Stimulated activated CD4-positive, alpha-beta T cell treated with anti-CD3 and anti-CD28 coated beads, Interleukin-15, amount 100 ng/mL, for 48 hours (primary cell): ENCODE measurements at places on chromosomes 1 and 21.

GRCh38 chr1:1298861-1299685, 8.7 kb downstream of the ACAP3 start:
- no peak for DNase-seq

DNA sequence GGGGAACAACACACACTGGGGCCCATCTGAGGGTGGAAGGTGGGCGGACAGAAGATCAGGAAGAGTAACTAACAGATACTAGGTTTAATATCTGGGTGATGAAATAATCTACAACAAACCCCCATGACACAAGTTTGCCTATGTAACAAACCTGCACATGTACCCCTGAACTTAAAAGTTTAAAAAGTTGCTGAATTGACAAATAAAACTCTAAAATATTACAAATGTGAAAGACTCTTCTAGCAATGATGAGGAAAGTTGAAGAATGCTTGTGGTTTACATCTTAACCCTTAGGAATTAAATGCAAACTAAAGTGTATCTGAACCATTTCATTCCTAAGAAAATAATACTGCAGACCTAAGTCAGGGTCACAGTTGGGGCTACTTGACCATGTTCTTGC, 525.6 kb upstream of the CAMK1G start:
- no peak for DNase-seq

DNA sequence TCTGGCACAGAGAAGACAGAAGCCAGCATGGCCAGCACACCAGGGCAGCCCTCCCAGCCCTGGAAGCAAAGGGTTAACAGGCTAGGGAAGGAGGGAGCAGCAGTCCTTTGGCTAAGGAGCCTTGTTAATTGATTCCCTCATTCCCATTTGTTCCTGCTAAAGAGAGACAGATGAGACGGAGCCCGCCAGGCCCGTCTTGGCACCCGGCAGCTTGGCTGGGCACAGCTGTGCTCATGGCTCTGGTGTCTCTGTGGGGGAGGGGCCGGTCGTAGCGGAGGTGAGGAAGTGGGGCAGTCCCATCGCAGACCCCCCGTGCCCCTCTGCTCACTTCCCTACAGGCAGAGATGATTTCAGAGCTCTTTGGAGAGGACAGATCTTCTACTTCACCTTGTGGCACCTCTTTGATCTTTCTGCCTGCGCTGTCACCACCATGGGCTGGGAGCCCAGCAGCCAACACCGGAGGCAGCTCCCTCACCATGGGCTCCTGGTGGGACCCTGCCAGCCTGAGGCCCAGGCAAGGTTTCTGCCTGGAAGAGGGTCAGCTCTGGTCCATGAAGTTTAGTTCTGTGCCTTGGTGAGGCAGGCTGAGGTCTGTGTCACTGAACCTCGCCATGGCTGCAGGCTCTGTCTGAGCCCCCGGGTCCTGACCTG, 38.0 kb downstream of the FOXO6 start:
- no peak for DNase-seq

GRCh38 chr1:78760858-78761257, 111.2 kb downstream of the IFI44 start:
- no peak for DNase-seq

DNA sequence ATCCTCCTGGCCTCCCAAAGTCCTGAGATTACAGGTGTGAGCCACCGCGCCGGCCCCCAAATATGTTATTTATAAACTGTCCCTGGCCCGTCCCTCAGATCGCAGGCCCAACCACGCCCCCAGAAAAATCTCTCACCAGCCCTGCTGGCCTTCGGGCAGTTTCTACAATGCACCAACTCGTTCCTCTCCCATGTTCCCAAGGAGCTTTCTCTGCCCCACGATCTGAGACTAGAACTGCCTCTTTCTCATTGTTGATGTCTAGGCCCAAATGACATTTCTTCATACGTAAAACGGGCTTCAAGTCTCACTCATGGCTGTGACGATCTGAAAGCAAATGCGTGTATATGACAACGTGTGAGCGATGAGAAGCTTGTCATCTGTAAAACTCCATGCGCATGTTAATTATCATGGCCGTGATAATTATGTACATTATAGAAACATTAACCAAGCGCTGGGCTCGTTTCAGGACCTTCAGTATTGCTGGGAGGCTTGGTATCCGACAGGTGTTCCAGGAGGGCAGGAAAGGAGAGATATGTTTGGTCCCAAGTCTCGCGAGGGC, 748 bp upstream of the NIPAL3 start:
- no peak for DNase-seq

DNA sequence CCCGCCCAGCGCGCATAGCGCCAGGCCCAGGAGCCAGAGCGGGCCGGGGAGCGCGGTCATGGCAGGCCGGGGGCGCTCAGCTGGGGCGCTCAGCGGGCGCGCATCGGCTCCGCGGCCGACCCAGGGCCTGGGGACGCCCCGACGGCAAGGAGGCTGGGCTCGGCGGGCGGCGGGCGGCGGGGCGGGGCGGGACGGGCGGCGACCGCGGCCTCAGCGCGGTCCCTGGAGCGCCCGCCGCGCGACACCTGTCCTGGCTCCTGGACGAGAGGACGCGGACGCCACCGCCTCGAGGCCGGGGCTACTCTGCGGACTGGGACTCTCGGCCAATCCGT, 273 bp downstream of the BMP8B start:
- no peak for DNase-seq

DNA sequence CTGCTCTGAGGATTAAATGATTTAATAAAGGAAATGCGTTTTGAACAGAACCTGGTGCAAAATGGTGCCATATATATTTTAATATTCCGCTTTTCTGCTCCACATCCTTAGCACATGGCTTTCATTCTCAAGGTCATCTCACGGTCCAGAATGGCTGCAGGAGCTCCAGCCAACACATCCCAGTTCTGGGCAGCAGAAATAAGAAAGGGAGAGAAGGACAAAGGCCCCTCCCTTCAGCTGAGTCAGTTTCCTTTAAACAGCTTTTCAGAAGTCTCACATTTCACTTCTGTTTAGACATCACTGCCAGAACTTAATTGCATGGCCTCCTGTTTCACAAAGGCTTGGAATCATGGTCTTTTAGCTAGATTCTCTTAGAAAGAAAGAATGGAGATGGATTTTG, 75.2 kb upstream of the LRRN2 start:
- no peak for DNase-seq

- DNase-seq = no peak
Observed at GRCh38 chr1:153505576-153505975, 30.2 kb downstream of the S100A6 start.

DNA sequence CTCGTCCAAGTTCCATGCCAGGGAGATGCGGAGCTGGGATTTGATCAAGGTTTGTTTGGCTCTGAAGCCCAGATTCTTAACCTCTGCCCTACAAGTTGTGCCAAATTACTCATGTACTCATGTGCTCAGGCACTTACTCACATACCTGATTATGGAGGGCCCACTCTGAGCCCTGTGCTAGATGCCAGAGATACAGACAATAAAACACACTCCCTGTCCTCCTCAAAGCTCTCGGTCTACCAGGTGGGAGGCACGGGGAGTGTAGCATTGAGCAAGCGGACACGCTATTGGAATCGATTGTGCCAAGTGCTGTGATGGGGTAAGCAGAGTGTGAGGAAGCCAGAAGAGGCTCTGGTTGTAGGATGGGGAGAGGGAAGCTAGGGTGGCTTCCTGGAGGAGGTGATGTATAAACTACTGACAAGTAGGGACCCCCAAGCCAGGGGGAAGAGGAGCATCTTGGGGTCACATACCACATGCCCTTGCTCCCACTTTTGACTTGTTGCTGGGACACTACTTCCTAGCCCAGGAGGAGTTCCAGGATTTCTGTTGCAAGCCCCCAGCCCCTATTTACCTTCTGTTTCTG, 49.8 kb upstream of the IFNLR1 start:
- DNase-seq = no peak

DNA sequence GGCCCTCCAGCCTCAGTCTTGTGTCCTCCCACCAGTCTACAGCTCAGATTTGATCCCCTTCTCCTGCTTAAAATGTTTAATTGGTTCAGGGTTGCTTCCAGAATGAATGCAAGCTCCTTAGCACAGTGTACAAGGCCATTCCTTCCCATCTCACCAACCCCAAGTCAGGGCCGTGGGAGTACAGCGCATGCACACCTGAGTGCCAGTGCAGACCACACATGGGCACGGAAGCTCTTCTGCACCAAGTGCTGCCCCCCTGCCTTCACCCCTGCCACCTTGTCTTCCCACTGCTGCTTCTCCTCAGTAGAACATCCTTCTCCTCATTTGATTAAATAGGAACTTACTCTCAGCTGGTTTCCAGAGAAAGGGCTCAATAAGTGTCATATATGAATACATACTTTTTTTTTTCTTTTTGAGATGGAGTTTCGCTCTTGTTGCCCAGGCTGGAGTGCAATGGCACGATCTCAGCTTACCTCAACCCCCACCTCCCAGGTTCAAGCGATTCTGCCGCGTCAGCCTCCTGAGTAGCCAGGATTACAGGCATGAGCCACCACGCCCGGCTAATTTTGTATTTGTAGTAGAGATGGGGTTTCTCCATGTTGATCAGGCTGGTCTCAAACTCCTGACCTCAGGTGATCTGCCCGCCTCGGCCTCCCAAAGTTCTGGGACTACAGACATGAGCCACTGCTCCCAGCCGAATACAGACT, 9.3 kb downstream of the PMF1 start:
- DNase-seq = no peak

GRCh38 chr1:10242811-10243210, 32.4 kb downstream of the KIF1B start:
- no peak for DNase-seq

DNA sequence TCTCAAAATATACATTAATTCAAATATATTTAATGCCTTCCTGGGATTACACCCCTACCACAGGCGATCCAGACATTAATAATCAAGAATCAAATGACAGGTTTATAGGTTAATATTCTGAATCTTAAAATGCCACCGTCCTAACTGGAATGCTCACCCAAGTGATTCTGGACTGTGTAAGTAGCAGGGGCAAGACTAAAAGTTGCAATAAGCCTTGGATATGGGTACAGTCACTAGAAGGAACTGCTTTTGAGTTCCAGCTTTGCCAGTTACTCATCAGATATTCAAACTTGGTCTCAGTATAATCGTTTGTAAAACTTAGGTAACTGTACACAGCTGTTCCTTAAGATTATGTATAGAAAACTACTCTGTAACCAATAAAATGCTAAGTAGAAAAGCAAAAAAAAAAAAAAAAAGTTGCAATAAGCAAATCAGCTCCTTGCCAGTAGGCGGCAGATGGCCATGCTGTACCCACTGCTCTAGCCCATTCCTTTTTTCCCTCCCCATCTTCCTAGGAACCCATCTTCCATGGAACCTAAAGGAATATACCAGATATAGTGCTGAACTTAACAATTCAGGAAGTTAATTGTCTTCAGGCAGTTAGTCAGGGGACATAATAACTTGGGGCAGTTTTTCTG, 10.5 kb downstream of the RO60 start:
- DNase-seq = no peak

DNA sequence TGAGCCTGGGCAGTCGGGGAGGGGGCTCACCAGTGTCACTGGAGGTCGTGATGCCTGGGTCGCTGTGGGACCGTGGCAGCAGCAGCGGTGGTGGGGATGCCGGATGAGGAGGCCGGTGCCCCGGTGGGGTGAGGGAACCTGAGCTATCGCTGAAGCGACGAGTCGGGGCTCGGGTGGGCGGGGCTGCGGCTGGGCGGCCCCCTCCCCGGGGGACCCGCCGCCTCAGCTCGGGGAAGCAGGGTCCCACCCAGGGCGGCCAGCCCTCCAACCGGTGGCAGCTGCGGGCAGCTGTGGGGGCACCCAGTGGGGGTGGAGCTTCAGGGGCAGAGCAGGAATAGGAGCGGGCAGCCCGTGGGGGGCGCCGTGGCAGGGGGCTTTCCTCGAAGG, 5.0 kb downstream of the ENTREP3 start:
- DNase-seq = no peak

GRCh38 chr1:185144233-185144632, 12.5 kb downstream of the TRMT1L start:
- no peak for DNase-seq

- no peak for DNase-seq
Observed at GRCh38 chr1:93502571-93502970, 54.7 kb downstream of the FNBP1L start.

DNA sequence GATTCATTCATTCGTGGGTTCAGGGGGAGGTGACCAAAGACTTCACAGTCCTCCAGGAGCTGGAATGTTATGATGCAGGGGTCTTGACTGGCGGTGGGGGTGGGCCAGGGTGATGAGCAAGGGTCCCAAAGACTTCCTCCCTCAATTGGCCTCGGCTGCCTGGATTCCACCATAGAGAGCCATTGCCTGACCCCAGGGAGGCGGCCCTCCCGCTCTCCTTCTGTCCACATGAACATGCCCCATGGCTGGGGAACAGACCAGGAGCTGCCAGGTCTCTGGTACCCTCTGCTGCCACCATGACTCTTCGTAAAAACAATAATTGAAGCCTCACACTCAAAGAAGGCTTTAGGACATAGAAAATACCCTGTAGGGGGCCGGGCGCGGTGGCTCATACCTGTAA, 102.5 kb upstream of the CASZ1 start:
- no peak for DNase-seq

DNA sequence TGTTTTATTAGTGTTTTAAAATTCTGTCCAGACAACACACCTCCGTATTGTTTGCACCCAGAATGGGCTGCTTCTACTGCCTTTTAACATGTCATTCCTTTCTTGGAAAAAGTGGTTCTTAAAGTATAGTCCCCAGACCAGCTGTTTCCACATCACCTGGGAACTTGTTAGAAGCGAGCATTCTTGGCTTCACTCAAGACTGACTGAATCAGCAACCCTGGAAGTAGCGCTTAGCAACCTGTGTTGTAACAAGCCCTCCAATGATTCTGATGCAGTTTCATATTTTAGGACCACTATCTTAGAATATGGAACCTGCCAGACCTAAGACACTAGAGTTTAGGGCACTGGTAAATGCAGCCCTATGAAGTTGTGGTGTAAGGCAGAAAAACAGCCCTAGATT, 6.0 kb upstream of the PPIE start:
- no peak for DNase-seq

DNA sequence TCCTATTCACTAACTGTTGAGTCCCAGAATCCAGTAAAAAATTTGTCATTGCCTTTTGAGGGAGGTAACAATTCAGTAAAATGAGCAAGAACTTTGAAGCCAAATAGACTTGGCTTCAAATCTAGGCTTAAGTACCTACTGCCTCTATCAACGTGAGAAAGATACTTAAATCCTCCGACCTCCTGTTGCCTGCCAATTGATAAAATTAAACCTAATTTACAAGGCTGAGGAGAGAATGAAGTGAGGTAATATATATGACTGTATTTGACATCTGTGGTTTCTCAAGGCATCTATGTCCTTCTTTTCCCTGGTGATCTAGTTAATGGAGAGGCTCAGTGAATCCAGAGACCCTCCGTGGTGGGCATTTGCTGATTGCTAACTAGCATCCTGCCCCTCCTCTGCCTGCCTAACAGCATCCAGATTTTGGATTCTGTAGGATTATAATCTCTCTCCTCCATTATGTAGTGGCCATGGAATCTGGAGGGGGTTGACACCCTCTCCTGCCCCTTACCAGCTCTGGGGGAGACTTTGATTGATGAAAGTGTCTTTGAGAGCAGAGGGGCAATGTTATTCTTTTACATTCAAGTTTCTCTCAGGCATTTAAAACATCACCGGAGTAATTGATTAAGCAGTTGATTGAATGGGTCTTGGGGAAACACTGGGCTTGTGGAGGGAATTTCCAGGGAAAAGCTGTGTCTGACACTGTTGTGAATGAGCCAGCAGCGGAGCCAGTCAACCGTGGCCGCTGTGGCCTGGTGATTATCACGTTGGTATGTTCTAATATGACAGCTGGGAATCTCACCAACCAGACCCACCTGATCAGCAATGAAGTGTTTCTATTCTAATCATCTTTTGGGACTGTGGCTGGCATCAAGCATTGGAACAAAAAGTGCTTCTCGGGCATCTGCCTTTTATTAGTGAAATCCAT, 140.7 kb upstream of the FAM78B start:
- DNase-seq = no peak
